ENCODE measurements at places on chromosomes 3 and 15. TPM values are rescaled to one million over a fixed set of nuclear protein-coding genes. Genes with fewer than 3 reads are reported as not detected.

DNA sequence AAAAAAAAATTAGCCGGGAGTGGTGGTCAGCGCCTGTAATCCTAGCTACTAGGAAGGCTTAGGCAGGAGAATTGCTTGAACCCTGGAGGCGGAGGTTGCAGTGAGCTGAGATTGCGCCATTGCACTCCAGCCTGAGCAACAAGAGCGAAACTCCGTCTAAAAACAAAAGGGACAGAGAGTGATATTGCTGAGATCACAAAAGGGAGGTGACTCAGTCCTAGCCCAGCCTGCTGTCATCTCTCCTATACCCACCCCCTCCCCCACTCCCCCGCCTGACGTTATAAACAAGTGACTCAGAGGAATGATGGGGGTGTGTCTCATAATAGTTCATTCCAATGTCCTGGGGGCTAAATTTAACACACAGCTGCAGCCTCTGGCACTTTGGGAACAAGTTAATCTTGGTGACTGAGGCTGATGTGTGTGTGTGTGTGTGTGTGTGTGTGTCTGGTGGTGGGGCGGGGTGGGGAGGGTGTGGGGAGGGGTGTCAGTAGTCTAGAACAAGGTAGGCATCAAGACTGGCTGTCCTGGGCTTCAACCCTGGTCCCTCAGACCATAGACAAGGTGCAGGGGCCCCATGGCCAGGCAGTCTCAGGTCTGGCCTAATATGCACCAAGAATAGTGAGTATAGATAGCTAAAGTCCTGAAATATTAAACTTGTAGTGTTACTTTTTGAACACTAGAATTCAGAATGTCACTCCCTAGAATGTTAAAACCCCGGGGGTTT, 1.3 kb upstream of the KLHL40 start:
- DNase-seq, result no peak

GRCh38 chr15:77096541-77096940, 25.6 kb upstream of the TSPAN3 start:
- DNase-seq, result no peak

DNA sequence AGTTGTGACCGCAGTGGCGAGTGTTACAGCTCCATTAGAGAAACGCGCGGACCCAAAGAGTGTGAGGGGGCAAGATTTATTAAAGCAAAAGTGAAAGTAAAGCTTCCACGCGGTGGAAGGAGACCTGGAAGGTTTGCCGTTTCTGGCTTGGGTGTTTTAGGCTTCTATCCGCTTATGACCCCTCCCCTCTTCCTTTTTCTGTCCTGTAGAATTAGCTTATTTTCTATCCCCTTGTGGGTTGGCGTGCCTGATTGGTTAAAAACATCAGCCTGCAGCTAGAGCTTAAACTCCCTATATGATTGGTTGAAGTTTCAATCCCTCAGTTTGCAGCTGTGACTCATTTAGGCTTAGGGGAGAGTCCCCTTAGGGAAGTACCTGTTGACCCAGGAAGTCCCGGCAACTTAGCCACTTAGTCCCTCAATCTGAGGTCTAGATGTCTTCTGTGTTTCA, 39.6 kb downstream of the C3orf38 start:
- DNase-seq, result no peak

DNA sequence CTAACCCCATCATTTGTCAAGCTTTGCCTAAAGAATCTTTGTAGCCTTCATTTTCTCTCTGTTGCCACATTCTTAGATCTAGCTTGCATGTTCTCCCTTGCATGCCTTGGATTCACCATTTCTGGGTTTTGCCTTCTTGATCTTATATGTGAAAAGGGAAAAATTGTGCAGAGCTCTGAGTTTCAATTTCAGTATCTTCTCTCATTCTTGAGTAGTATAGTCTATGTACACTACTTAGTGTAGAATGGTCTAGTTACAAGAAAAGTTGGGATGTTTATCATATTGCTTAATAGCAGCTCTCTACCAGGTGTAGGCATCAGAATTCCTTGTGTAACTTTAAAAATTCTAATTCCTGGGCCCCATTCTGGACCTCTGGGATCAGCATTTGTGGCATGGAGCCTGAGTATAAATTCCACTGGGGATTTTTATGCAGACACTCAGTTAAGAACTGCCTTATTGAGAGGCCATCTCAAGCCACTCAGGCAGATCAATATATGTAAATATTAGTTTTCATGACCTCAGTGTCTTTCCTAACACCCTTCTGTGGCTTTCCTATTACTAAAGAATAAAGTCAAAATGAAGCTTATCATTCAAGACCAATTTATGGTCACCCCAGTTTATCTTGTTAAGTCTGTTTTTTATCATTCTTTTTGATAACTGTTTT, 23.4 kb downstream of the GTF2E1 start:
- no peak for DNase-seq

DNA sequence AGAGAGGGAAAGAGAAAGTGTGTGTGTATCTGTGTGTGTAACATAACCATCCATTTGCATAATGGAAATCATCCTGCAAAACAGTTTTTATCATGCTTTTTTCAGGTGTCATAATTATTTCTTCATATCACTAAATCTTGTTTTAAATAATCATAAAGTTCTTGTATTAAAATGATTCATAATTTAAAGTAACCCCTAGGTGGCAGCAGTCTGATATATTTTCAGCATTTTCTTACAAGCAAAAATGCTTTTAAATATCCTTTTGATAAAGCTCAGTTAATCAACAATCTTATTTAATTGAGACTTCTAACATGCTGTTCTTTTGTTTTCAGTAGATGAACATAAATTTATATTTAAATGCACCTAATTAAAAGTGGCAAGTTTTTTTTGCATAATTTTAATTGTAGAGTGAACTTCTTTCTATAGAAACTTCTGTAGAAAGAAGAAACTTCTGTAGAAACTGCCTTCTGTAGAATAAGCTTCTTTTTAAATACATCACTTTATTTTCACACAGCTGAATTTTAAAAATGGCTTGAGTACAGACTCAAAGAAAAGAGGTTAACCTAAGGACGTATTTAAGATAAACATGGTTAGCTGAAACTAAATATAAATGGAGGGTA, 72.5 kb downstream of the OPA1 start:
- DNase-seq, result no peak

DNA sequence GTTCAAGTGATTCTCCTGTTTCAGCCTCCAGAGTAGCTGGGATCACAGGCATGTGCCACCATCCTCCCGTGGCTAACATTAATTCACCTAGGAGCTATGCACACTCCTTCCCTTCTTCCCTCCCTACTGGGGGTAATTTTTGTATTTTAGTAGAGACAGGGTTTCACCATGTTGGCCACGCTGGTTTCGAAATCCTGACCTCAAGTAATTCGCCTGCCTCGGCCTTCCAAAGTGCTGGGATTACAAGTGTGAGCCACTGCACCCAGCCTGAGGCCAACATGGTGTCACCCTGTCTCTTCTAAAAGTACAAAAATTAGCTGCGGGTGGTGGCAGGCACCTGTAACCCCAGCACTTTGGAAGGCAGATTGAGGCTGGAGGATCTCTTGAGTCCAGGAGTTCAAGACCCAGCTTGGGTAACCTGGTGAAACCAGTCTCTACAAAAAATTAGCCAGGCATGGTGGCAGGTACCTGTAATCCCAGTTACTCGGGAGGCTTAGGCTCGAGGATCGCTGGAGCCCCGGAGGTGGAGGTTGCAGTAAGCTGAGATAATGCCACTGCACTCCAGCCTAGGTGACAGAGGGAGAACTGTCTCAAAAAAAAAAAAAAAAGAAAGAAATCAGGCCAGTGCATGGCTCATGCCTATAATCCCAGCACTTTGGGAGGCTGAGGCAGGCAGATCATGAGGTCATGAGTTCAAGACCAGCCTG, 6.1 kb downstream of the RNU5B-1 start:
- no peak for DNase-seq

DNA sequence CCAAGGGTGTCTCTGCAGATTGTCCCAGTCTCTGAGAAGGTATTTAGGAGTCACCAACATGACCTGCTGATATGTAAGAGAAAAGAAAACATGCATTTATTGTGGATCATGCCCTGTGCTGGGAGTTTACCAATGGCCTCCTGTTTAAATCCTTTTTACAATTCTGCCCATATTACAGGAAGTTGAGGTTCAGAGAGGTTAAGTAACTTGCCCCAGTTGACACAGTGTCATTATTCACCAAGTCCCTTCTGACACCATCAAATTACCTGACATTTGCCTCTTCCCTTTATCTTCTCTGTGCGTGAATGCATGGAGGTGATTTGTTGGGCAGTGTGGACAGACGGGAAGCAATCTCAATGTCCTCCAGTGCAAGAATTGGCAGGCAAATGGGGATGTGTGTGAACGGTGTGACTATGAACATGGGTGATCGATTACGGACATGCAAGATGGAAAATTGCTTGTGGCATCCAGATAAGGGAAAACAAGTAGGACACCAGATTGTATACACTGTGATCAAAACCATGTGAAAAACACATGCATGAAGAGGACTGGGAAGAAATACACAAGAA, 27.3 kb downstream of the ZNF710 start:
- DNase-seq, result no peak

- DNase-seq, result no peak
Observed at GRCh38 chr3:190854062-190854461, 8.4 kb downstream of the GMNC start.

DNA sequence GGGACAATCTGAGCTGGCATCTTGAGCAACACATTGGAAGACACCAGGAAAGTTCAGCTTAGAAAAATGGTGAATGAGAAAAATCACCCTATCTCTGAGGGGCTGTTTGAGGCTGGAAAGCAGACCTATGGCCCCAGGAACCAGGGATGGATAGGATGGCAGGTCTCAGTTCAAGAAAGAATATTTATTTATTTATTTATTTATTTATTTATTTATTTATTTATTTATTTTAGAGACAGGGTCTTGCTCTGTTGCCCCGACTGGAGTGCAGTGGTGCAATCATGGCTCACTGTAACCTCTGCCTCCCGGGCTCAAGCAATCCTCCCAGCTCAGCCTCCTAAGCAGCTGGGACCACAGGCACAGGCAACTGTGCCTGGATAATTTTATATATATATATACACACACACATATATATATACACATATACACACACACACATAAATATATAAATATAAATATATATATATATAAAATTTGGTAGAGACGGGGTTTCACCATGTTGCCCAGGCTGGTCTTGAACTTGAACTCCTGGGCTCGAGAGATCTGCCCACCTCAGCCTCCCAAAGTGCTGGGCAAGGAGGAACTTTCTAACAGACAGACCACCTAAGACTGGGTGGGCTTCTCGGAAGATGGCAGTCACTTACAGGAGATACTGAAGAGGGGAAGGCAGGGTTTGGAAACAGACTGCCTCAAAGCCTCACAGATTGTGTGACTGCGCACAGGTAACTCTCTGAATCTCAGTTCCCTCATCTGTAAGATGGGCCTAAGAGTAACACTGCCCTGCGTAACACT, 29.7 kb downstream of the CCDC13 start:
- no peak for DNase-seq

DNA sequence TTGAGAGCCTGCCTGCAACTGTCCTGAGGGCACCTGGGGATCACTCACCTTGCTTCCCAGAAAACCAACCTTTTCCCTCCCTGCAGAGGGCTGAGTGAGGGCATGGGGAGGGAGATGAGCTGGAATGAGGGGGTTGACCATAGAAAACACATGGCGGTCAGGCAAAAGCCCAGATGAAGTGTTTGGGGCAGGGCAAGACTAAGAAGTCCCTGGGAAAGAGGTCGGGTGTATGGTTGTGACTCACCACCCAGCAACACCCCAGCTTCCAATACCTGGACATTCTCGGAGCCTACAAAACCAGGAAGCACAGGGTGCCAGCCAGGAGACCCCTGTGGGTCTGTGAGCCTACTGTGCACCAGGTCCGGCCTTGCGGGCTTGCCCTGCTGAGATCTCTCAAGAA, 95.3 kb upstream of the ATP2B2 start:
- DNase-seq, result no peak

DNA sequence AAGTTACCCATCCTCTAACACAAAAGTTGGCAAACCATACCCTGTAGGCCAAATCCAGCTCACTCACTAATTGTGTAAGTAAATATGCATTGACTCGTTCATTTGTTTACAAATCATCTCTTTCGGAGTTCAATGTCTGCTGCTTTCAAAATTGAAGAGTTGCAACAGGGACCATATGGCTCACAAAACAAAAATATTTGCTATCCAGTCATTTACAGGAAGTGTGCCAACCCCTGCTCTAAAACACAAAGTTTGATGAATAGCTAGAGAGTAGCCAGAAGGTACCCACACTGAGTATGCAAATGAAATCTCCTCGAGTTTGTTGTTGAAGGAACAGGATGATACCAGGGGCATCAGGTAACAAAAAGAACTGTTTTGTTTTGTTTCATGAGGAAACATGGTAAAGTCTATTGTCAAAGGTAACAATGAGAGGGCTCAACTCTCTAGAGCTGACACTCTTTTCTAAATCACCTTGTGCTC, 236.2 kb upstream of the THBS1 start:
- no peak for DNase-seq

DNA sequence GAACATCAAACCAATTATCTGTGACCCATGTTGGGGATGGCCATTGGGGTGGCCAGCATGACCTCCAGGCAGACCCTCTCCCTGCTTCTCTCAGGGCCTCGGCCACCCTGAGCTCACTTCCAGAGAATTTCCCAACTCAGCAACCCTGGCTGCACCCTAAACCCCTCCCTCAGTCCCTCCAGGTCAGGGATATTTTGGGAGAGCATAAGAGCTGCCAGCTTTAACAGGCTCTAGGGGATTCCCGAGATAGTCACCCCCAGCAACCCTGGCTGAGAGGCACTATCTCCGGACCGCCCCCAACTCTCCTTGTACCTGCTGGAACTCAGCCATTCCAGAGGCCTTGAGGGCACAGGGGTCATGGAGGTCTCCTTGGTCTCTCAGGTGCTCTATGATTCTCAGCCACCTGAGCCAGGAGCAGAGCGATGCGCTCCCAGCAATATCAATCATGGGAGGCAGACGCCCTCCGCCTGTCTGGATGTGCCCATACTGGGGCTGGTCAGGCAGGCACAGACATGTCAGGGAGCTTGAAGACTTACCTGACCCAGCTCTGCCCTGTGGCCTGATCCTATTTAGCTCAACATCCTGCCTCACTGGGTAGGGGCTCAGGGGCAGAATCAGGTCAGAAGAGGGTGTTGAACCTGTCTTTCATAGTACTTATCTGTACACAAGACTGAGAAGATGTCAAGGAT, 34.9 kb upstream of the CILP start:
- no peak for DNase-seq

The SUSD5 gene
- total RNA-seq, result not detected

The SNTN gene
- not detected for total RNA-seq

The ANKRD34C gene
- not detected for total RNA-seq

The KLF15 gene
- total RNA-seq, result not detected

The NISCH gene
- 150 TPM for total RNA-seq

The HRH1 gene
- not detected for total RNA-seq

The TMEM212 gene
- total RNA-seq, result not detected

The SCAMP5 gene
- 0.72 TPM for total RNA-seq

Data from CD8-positive, alpha-beta T cell (primary cell).